ENCODE measurements at places on chromosomes 7 and 10. TPM values are rescaled to one million over a fixed set of nuclear protein-coding genes. Genes with fewer than 3 reads are reported as not detected.
A peak's percentile ranks its signal among the peaks of the same experiment; 100 is the strongest.

GRCh38 chr10:72245949-72246525, 27.7 kb upstream of the DDIT4 start:
- peak; percentile 77 for DNase-seq

DNA sequence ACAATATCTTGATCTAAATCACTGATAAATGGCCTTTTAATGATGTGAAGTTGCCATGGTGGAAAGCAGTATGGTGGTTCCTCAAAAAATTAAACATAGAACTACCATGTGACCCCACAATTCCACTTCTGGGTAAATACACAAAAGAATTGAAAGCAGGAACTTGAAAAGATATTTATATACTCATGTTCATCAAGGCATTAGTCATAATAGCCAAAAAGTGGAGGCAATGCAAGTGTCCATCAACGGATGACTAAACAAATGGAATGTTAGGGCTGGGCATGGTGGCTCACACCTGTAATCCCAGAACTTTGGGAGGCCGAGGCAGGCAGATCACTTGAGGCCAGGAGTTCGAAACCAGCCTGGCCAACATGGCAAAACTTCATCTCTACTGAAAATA, 2.0 kb upstream of the DNAJC12 start:
- peak; percentile 46 for DNase-seq

GRCh38 chr7:100157334-100158228, 942 bp downstream of the TRAPPC14 start:
- peak; percentile 95 for DNase-seq

- DNase-seq: no peak
Measured at GRCh38 chr7:69941077-69941651, 342.9 kb downstream of the AUTS2 start.

DNA sequence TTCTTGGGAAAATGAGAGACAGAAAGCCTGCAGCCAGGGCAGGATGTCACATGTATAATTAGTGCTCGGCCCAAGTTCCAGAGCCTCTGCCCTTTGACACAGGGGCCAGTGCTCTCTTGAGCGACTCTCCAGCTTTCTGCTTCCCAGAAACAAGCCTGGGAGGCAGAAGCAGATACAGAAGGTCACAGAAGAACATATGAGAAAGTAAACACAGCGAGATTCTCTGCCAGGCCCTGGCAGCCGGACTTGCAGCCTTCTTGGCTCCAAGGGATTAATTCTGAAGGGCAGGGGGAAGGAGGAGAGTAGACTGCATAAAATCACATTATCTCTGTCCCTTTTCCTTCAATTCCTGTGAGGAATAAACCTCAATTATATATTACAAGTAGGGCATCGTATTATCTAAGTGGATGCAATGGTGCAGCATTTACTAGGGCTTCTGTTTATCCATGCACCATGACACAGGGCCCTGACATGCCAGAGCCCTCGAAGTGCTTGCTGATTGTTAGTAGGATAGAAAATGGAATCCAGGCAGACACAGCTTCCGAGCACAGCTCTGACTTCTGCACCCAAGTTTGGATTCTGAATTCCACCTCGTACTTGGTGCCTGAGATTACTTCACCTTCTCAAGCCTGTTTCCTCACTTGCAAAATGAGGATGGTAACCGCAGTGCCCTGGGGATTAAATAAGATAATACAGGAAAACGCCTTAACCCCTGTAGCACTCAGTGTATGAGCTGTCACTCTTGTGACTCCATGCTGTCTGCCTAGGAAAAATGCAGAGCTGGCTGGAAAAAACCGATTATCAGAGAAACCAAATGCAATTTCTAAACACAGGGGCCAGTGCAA, 536.5 kb downstream of the TNS3 start:
- no peak for DNase-seq

DNA sequence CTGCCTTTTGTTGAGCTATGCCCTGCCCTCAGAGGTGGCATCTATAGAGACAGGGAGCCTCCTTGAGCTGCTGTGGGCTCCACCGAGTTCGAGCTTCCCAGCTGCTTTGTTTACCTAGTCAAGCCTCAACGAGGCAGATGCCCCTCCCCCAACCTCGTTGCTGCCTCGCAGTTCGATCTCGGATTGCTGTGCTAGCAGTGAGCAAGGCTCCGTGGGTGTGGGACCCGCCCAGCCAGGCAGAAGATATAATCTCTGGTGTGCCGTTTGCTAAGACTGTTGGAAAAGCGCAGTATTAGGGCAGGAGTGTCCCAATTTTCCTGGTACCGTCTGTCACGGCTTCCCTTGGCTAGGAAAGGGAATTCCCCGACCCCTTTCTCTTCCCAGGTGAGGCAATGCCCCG, 88.4 kb upstream of the CDK6 start:
- DNase-seq: no peak

DNA sequence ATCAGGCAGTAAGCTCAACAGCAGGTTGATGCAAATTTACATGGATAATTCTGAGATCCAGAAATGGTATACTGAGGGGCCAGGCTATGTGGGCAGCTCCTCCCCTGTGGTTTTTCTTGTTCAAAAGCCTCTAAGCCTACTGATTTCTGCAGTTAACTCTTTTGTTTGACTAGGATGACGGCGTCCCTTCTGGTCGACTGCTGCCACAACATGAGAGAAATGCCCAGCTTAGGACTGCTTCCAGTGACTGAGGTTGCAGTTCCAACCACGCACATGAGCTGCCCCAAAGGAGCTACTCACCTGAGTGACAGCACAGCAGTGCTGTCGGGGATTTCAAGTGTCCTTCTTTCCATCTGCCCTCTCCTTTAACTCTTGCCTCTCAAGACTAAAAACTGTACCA, 973.0 kb upstream of the GHITM start:
- DNase-seq: no peak

DNA sequence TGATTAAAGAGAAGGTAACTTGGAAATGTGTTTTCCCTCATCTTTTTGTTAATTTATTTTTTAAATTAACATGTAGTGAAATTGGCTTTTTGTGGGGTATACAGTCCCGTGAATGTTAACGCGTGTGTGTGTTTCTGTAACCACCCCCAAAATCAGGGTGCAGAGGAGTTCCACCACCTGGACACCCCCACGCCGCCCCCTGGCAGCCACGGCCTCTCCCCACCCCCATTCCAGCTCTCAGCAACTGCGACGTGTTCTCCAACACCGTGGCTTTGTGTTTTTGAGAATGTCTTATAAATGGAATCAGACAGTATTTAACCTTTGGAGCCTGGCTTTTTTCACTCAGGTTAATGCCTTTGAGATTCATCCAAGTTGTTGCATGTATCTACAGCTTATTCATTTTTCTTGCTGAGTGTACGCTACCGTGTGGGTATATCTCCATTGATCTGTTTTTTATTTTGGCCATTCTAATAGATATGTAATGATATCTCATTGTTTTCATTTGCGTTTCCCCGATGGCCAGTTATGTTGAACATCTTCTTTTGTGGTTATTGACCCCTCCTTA, 218.8 kb downstream of the EBF3 start:
- DNase-seq: no peak

- DNase-seq: peak; percentile 91
Measured at GRCh38 chr10:117007080-117007479, 2.1 kb upstream of the SHTN1 start.

DNA sequence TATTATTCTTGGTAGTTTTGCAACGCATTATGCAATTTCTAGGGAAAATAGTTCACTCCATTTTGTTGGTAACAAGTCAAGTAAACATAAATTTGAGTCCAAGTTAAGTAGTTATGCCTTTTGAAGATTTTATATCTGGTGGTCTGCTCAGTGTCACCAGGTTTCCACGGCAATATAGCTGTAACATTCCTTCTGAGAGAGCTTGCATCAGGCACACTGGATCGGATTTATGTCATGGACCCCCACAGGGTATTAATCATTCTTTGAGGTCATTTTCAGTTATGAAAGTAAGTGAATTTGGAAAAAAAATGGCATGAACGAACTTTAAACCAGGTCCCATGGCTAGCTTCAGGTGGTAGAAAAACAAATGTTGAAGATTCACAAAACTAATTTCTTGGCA, 136.3 kb downstream of the POLR1F start:
- DNase-seq: no peak

DNA sequence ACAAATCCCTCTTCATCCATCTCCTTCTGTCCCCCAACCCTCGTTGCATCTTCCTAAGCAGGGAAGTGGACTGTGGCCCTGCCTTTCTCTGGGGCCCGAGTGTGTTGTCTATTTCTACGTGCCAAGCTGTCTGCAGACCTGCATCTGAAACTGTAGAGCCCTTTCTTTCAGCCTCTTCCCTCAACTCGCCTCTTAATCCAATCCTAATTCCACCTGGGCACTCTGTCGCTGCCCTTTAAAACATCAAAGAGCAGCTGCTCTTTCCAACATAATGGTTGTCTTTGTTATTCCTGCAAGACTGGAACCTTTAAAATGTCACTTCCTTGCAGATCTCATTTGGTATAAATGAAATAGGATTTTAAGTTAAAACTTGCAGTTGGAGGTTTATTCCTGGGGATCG, 21.5 kb upstream of the ADAM12 start:
- no peak for DNase-seq

DNA sequence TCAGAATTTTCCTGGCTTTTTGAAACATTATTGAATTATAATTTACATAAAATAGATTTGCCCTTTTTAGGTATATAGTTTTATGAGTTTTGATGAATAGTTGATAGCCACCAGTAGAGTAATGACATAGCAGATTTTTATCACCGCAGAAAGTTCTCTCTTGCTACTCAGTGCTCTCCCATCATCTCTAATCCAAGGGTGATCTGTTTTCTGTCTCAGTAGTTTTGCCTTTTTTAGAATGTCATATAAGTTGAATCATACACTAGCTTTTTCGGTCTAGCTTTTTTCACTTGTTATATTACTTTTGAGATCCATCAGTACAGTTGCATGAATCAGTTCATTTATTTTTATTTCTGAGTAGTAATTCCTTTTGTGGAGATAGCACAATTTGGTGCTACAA, 17.9 kb downstream of the RSBN1L start:
- no peak for DNase-seq

GRCh38 chr7:138891446-138891810, 89.8 kb downstream of the KIAA1549 start:
- no peak for DNase-seq

GRCh38 chr10:125186431-125187170, 26.2 kb upstream of the CTBP2 start:
- DNase-seq: no peak

- no peak for DNase-seq
Measured at GRCh38 chr7:35003679-35004303, 33.5 kb downstream of the DPY19L1 start.

DNA sequence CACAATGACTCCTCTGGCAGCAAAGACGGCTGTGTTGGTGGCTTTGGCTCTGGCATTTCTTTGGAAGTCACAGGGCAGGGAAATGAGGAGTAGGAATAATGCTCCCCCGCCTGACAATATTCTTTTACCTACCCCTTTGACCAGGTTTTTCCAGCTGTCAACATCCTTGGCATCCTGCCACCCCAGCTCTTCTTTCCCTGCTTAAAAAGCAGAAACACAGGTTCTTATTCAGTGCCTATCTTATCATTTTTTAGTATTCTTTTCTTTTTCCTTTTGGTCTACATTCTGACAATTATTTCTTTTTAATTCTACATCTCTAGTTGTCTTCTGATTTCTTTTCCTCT, 97.7 kb downstream of the CREB5 start:
- no peak for DNase-seq

DNA sequence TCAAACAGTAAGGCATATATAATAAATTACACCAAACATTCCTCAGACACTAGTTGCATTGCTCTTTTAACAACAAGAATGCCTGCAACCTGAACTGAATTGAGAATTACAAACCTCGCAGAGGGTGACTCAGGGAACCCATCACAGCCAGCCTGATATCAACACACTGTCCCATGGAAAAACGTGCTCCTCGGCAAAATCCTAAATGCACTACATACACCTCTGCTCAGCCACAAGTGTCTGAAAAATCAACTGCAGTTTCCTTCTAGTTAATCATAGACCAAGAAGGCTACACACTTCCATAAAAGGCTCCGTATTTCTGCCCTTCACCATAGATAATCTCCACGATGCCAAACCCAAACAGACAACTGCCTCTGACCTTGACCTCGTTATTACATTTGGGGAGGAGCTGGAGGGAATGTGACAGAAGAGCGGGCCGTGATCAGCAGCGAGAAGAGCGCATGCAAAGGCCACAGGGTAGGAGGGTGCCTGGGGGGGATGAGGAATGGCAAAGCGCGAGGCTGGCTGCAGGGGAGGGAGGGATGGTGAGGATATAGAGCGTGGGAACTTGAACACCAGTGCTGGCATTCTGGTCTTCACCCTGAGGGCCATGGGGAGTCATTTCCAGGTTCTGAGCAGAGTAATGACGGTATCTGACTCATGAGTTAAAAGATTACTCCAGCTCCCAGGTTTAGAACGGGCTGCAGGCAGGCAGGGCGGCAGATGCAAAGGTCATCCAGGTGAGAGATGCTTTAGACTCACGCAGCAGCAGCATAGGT, 201.9 kb upstream of the FRMD4A start:
- DNase-seq: no peak

- DNase-seq: peak; percentile 3
Measured at GRCh38 chr7:139542308-139543151, 19.0 kb downstream of the CLEC2L start.

GRCh38 chr10:19713800-19714525, 102.3 kb upstream of the PLXDC2 start:
- DNase-seq: no peak

GRCh38 chr10:104059364-104059763, 26.3 kb downstream of the COL17A1 start:
- DNase-seq: no peak

DNA sequence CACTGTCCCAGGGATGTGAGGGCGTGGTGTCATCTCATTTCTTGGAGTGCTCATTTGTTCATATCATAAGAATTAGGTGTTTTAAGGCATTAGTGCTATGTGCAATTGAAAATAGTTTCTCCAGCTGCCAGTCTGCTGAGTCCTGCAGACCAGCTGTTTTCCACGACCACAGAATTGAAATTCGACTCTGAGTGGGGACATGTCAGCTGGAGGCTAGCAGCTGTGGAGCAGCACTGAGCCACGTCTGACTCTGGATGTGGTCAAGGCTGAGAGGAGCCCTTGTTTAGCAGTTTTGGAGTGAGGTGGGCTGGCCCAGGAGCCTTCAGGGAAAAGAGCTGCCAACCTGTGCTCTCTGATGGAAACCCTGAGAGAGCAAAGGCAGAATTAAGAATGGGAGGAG, 156.3 kb upstream of the GRB10 start:
- DNase-seq: no peak

- no peak for DNase-seq
Measured at GRCh38 chr7:72037516-72037915, 374.6 kb downstream of the CALN1 start.

- DNase-seq: no peak
Measured at GRCh38 chr10:130000918-130001317, 36.8 kb upstream of the EBF3 start.

Gene UTF1
- total RNA-seq: not detected

Gene AGAP5
- total RNA-seq: 4.0 TPM

Gene TRIM4
- 29.5 TPM for total RNA-seq

Gene SORBS1
- total RNA-seq: 0.29 TPM

Gene MMP21
- not detected for total RNA-seq

Gene CAMK2B
- total RNA-seq: not detected

Gene CXCL12
- total RNA-seq: 358 TPM

Gene DGKI
- 23.3 TPM for total RNA-seq

Gene IFIT1
- 19.7 TPM for total RNA-seq

Gene HOXA7
- 4.4 TPM for total RNA-seq

Measured in osteoblast (primary cell).